ENCODE measurements at places on chromosomes 2 and 18.
A peak's percentile ranks its signal among the peaks of the same experiment; 100 is the strongest.

- DNase-seq = no peak
Observed at GRCh38 chr2:203796248-203797010, 71.1 kb upstream of the CTLA4 start.

DNA sequence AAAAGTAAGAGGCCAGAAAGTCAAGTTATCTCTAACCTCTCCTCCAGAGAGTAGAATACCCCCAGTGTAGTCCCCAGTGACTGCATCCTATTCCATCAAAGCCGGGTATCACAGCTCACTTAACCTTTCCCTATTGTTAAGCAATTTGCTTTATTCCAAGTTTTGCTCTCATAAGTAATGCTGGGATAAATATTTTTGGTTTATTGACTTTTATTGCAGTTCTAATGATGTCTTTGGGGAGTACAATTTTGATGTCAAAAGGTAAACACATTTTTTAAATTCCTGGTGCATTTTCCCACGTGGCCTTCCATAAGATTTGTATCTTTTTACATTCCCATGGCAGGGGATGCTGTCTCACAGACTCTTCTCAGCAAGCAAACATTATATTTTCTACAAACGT is 43.3 kb downstream of the CMPK2 start:
- no peak for DNase-seq

DNA sequence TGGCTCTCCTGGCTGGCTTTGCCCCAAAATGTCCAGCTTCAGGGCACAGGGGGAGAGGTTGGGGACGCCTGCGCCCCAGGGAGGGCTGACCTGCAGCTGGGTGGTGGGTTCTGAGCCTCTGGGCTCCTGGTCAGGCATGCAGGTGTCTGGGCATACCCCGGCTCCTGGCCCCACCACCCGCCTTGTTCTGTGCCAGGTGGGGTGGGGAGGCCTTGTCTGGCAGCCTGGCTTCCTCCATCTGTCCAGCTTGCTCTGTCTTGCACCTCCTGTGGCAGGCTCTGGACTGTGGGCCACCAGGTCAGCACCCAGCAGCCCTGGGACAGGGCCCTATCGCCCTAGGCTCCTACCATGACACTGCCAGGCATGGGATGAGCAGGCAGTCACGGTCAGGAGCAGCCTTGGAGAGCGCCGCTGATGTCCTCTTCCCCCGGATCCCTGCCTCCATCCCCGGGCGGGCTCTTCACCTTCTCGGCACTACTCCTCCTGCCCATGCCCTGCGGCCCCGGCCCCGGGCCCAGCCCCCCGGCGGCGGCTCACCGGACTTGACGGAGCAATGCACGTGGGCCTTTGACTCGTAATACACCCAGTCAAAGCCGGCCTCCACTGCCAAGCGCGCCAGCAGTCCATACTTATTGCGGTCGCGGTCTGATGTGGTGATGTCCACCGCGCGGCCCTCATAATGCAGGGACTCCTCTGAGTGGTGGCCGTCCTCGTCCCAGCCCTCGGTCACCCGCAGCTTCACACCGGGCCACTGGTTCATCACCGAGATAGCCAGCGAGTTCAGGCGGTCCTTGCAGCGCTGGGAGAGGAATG is 3.6 kb downstream of the IHH start:
- DNase-seq = no peak

DNA sequence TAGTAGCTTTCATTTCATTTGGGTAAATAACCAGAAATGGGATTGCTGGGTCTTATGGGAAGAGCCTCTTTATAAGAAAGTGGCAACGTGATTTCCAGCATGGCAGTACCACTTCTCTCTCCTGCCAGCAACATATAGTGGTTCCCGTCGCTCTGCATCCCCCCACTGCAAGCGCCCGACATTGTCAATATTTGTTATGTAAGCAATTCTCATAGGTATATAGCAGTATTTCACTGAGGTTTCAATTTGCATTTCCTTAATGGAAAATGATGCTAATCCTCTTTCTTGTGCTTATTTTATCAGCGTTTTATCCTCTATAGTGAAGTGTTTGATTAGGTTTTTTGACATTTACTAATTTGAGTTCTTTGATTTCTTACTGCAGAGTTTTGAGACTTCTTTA is 36.0 kb upstream of the FAHD2A start:
- DNase-seq = no peak

DNA sequence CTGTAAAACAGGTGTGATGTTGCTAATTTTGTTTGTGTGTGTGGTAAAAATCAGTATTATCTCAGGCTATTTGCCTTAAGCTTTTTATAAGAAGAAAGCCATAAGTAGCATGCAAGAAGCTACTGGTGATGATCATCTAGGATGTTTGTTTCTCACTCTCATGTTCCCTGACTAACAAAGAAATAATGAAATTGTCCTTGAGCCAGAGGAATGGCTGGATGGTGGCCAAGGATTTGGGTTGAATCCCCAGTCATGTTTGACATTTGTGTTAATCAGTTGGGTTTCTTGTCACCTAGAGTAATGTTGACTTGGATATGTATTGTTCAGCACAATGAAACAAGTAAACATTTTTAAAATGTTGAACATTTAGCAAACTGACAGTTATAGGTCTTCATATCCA is 496.8 kb upstream of the ZEB2 start:
- DNase-seq = no peak

GRCh38 chr2:136178941-136179601 is 61.1 kb upstream of the CXCR4 start:
- DNase-seq = no peak

- no peak for DNase-seq
Observed at GRCh38 chr2:134104754-134105153, 149.1 kb upstream of the MGAT5 start.

DNA sequence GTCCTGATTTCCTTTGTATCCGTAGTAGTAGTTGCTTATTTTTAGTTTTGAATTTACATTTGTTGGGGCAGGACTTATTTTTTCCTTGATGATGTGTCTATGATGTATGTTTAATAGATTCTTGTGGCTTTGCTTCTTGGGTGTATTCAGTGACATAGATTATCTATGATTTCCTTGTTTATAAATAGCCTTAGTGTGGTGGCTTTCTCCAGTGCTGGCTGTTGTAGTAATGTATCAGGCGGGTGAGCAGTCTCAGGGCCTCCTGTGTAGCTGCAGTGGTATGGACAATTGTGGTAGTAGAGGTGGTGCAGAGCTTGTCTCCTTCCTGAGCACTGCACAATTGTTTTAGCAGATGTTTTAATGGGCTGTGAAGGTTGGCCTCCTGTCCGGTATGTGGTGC is 60.5 kb downstream of the SMCHD1 start:
- peak; percentile 6 for DNase-seq

- peak; percentile 77 for DNase-seq
Observed at GRCh38 chr2:127175751-127176354, 44.2 kb downstream of the CYP27C1 start.

GRCh38 chr2:165601928-165602521 is 132.5 kb downstream of the CSRNP3 start:
- DNase-seq = peak; percentile 17

All from AG08395 (cell line).